ENCODE measurements at places on chromosomes 5 and 9.

DNA sequence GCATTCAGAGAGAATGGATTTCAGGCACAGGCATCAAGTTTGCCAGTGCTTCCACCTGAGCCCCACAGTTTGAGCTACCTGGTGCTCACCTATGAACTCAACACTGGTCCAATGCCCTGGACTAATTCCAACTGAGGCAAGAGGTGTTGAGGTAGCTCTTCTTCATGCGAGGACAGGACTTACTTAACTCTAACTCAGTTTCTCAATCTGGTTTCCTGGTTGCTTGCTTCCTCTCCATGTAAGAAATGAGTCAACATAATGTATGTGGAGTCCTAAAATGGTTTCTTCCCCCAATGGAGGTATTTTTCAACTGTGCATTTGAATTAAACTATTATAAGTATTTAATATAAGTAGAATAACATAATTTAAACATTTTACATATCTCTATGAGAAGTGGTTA is 523.6 kb upstream of the DAB2 start:
- H3K4me1 ChIP-seq = peaks cover 2% of the 10 kb centered on the region
- H3K27ac ChIP-seq = no peak overlapping the region
- DNase-seq = no peak
- no peaks in the 10 kb centered on the region for H3K36me3 ChIP-seq

DNA sequence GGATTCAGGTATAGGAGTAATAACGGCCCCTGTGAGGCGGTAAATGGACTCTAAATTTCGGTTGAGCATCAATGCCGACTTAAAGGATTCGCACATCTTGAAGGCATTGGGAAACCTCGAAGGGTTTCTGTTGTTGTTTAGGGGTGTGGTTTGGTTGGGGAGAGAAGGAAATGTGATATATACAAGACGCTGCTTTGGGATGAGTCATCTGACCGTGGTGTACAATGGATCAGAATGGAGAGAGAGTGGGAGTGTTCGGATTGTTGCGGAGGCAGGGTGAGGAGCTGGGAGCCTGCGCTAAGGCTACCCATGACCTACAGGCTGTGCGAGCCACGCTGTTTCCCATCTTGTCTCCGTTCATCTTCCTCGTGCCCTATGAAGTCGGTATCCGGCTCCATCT is 60.4 kb upstream of the ERCC6L2 start:
- H3K4me1 ChIP-seq = peaks cover 1% of the 10 kb centered on the region
- H3K4me3 ChIP-seq = no peak overlapping the region
- H3K36me3 ChIP-seq = peaks cover 8% of the 10 kb centered on the region

GRCh38 chr5:76544268-76544926 is 78.8 kb downstream of the F2RL2 start:
- H3K36me3 ChIP-seq = peaks cover 26% of the 10 kb centered on the region
- peaks cover 78% of the 10 kb centered on the region for H3K4me1 ChIP-seq
- DNase-seq = peak; percentile 45
- peak overlapping the region; percentile 84 for H3K4me3 ChIP-seq
- H3K27me3 ChIP-seq = no peaks in the 10 kb centered on the region

DNA sequence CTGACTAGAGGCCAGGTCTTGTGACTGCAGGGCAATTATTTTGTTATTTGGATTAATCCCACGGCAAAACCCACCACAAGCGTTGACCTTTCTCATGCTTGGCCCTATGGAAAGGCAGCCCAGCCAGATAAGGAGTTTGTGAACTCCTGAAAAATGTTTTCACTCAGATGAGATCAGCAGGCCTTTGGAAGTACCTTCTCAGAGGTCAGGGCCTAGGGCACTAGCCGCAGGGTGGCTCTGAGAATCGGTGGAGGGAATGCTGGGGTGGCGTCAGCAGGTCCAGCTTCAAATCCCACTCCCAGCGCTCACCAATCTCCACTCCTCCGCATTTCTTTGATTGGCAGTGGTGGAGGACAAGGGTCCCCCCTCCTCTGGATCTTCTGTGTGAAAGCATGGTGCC is 194.4 kb downstream of the GADD45G start:
- H3K27ac ChIP-seq = no peak overlapping the region
- peaks cover 52% of the 10 kb centered on the region for H3K27me3 ChIP-seq
- no peak for DNase-seq
- no peaks in the 10 kb centered on the region for H3K36me3 ChIP-seq
- no peaks in the 10 kb centered on the region for H3K4me1 ChIP-seq

GRCh38 chr5:180598797-180599589 is 7.7 kb upstream of the SCGB3A1 start:
- DNase-seq = no peak
- no peaks in the 10 kb centered on the region for H3K36me3 ChIP-seq
- H3K4me1 ChIP-seq = no peaks in the 10 kb centered on the region
- no peak overlapping the region for H3K27ac ChIP-seq

- no peaks in the 10 kb centered on the region for H3K27me3 ChIP-seq
- peaks cover 23% of the 10 kb centered on the region for H3K4me1 ChIP-seq
- H3K36me3 ChIP-seq = no peaks in the 10 kb centered on the region
- H3K4me3 ChIP-seq = no peak overlapping the region
- DNase-seq = no peak
Measured at GRCh38 chr5:107570181-107570580, 100.6 kb downstream of the EFNA5 start.

- no peaks in the 10 kb centered on the region for H3K4me1 ChIP-seq
- H3K27me3 ChIP-seq = no peaks in the 10 kb centered on the region
- no peak overlapping the region for H3K4me3 ChIP-seq
- no peak overlapping the region for H3K27ac ChIP-seq
Measured at GRCh38 chr5:93196986-93197385, 384.0 kb downstream of the NR2F1-AS1 start.

- no peak overlapping the region for H3K27ac ChIP-seq
- H3K4me3 ChIP-seq = no peak overlapping the region
- H3K27me3 ChIP-seq = no peaks in the 10 kb centered on the region
- no peaks in the 10 kb centered on the region for H3K36me3 ChIP-seq
- no peaks in the 10 kb centered on the region for H3K4me1 ChIP-seq
Measured at GRCh38 chr5:33631786-33632185, 191.0 kb downstream of the TARS1 start.

DNA sequence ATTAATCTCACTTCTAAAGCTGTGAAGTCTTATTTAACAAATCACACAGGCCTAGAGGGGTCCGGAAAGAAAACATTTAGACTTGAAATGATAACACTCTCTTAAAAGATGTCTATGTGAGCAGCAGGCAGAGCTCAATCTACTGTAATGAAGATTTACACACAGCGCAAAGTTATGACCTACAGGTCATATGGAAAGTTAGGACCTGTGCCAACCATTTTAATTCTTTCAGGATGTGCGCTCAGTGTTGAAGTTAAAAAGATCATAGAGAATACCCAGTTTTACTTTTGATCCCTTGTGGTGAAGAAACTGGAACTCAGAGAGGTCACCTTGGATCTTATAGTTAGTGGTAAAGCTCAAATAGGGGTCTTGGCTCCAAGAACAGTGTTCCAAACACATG is 3.1 kb upstream of the CREBRF start:
- H3K4me1 ChIP-seq = peaks cover 9% of the 10 kb centered on the region
- H3K36me3 ChIP-seq = peaks cover 19% of the 10 kb centered on the region
- H3K4me3 ChIP-seq = no peak overlapping the region
- no peak overlapping the region for H3K27ac ChIP-seq
- H3K27me3 ChIP-seq = peaks cover 12% of the 10 kb centered on the region

GRCh38 chr9:91060520-91061343 is 259.1 kb downstream of the SYK start:
- H3K36me3 ChIP-seq = no peaks in the 10 kb centered on the region
- no peak overlapping the region for H3K27ac ChIP-seq
- DNase-seq = no peak
- H3K4me1 ChIP-seq = no peaks in the 10 kb centered on the region

DNA sequence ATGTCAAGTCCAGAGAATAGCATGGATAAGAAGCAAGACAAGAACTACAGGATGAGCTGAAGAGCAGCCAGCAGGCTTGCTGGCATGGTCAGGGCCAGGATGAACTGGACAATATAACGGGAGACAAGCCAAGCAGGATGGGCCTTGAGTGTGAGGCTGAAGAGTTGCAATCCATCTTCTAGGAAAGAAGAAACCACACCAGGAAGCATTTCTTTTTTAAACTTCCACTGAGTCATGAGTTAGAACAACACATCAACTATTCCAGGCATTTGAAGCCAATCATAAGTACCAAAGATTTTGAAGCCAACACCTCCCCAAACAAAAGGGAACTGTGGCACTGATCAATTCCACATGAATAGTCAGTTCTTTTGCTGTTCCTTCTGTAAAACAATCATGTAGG is 27.3 kb downstream of the SLC31A2 start:
- no peaks in the 10 kb centered on the region for H3K27me3 ChIP-seq
- no peak overlapping the region for H3K4me3 ChIP-seq
- peaks cover 78% of the 10 kb centered on the region for H3K36me3 ChIP-seq
- no peak for DNase-seq
- peak overlapping the region; percentile 15 for H3K27ac ChIP-seq

DNA sequence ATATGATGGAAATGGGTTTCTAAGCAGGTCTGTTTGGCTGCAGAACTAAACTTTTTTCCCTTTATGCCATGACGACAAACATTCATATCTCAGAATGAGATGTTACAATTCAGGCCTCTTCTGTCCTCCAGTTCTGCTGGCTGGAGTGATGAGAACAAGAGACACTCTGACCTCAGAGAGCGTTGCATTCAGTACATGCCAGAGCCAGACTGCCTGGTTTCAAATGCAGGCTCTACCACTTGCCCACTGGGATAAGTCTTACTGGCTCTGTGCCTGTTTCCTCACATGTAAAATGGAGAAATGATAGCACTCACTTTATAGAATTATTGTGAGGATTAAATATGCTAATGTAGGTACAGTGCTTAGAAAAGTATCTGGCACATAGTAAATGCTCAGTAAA is 24.8 kb upstream of the TOMM5 start:
- H3K27ac ChIP-seq = no peak overlapping the region
- H3K27me3 ChIP-seq = peaks cover 5% of the 10 kb centered on the region
- H3K4me1 ChIP-seq = no peaks in the 10 kb centered on the region
- peaks cover 4% of the 10 kb centered on the region for H3K36me3 ChIP-seq
- H3K4me3 ChIP-seq = no peak overlapping the region

GRCh38 chr9:89850631-89851325 is 246.0 kb downstream of the GADD45G start:
- no peak for DNase-seq
- H3K4me1 ChIP-seq = no peaks in the 10 kb centered on the region
- H3K4me3 ChIP-seq = no peak overlapping the region
- peaks cover 41% of the 10 kb centered on the region for H3K27me3 ChIP-seq
- no peaks in the 10 kb centered on the region for H3K36me3 ChIP-seq

GRCh38 chr9:92948632-92949031 is 1.3 kb downstream of the FGD3 start:
- peaks cover 5% of the 10 kb centered on the region for H3K36me3 ChIP-seq
- H3K4me1 ChIP-seq = peaks cover 43% of the 10 kb centered on the region
- H3K27ac ChIP-seq = peak overlapping the region; percentile 89
- H3K4me3 ChIP-seq = peak overlapping the region; percentile 59

GRCh38 chr9:80937645-80938044 is 751.7 kb downstream of the TLE1 start:
- no peak overlapping the region for H3K27ac ChIP-seq
- no peaks in the 10 kb centered on the region for H3K4me1 ChIP-seq
- no peak overlapping the region for H3K4me3 ChIP-seq
- no peak for DNase-seq
- H3K27me3 ChIP-seq = no peaks in the 10 kb centered on the region

- H3K36me3 ChIP-seq = no peaks in the 10 kb centered on the region
- no peak overlapping the region for H3K4me3 ChIP-seq
- no peak overlapping the region for H3K27ac ChIP-seq
- DNase-seq = peak; percentile 7
Measured at GRCh38 chr9:134698587-134699342, 57.2 kb downstream of the COL5A1 start.

GRCh38 chr5:179220716-179221115 is 124.5 kb downstream of the ADAMTS2 start:
- peaks cover 31% of the 10 kb centered on the region for H3K27me3 ChIP-seq
- no peak for DNase-seq
- H3K4me1 ChIP-seq = no peaks in the 10 kb centered on the region
- H3K36me3 ChIP-seq = peaks cover 3% of the 10 kb centered on the region
- no peak overlapping the region for H3K27ac ChIP-seq

DNA sequence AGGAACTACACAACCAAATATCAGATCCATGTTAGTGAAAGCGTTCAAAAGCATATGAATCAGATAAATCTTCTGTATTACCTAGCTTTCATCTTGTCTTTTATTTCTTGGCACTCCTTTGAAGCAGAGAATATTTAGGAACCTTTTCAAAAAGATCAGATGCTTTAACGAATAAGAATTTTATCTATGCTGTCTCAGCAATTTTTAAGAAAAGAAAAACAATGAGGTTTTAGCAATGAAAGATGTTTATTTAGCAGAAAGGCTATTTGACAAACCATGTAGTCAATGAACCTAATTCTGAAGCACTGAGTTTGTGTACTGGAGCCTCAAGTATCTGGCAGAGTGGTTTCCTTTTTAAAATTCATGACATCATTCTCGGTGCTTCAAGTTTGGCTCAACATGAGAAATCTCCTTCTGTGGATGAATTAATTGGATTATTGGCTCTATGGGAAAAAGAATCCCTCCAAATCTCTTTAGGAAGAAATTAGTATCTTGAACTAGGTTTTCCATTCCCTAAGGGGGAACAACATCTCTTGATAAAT is 534.7 kb downstream of the CAAP1 start:
- no peak overlapping the region for H3K4me3 ChIP-seq
- no peaks in the 10 kb centered on the region for H3K36me3 ChIP-seq
- H3K27me3 ChIP-seq = no peaks in the 10 kb centered on the region
- H3K4me1 ChIP-seq = no peaks in the 10 kb centered on the region
- DNase-seq = no peak
- H3K27ac ChIP-seq = no peak overlapping the region

GRCh38 chr5:6175172-6175854 is 203.0 kb downstream of the MED10 start:
- H3K27ac ChIP-seq = no peak overlapping the region
- no peaks in the 10 kb centered on the region for H3K4me1 ChIP-seq
- no peaks in the 10 kb centered on the region for H3K36me3 ChIP-seq
- H3K4me3 ChIP-seq = no peak overlapping the region

DNA sequence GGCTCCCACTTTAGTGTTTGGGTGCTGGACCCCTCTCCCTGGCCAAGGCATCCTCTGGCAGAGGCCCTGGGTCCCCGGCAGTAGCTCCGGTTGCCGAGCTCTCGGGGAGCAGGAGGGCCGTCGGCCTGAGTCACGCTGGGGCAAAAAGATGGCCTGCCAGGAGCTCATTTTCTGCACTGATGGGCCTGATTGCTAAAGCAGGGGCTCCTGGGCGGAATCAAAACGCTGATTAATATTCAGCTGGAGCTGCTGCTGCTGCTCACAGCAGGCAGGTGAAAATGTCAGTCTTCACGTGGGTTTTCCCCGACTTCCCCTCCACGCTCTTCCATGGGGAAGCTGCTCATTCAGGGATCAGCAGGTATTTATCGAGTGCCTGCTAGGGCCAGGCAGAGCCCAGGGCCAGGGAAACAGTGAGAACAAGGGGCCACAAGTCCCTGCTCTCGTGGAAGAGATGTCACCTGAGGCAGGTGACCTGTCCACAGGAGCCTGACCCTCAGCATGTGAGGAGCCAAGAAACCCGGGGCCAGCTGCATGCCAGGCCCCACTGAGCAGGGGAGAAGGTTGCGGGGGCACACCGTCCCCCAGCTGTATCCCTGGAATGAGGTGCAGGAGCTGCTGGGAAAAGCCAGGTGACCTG is 22.1 kb downstream of the LAMC3 start:
- no peak for DNase-seq
- no peaks in the 10 kb centered on the region for H3K4me1 ChIP-seq
- H3K36me3 ChIP-seq = no peaks in the 10 kb centered on the region
- H3K27ac ChIP-seq = no peak overlapping the region

- H3K4me3 ChIP-seq = no peak overlapping the region
- H3K4me1 ChIP-seq = peaks cover 2% of the 10 kb centered on the region
- H3K27ac ChIP-seq = no peak overlapping the region
Measured at GRCh38 chr5:176784218-176785165, 25.9 kb upstream of the UNC5A start.

- no peak for DNase-seq
- no peak overlapping the region for H3K27ac ChIP-seq
- no peaks in the 10 kb centered on the region for H3K4me1 ChIP-seq
- peaks cover 33% of the 10 kb centered on the region for H3K36me3 ChIP-seq
Measured at GRCh38 chr5:133952729-133953567, 15.5 kb downstream of the C5orf15 start.
